ENCODE measurements at places on chromosomes 16 and 17. TPM values are rescaled to one million over a fixed set of nuclear protein-coding genes. Genes with fewer than 3 reads are reported as not detected.

DNA sequence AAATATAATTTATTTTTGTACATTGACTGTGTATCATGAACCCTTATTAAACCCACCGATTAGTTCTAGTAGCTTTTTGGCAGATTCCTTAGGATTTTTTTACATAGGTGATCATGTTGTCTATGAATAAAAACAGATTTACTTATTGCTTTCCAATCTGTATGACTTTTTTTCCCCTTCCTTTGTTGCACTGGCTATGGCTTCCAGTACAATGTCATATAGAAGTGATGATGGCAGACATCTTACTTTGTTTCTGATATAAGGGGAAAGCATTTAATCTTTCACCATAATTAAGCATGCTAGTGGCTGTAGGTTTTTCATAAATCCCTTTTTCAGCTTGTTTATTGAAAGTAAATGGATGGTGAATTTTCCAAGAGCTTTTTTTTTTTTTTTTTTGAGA is 28.9 kb upstream of the NACA2 start:
- no peak for DNase-seq

- no peak for DNase-seq
These were observed 582.7 kb upstream of the PSMD7 start for GRCh38 chr16:73713778-73714495.

GRCh38 chr16:79274264-79274663 is 326.3 kb downstream of the MAF start:
- DNase-seq: no peak

HLF gene
- not detected for polyA plus RNA-seq

DNA sequence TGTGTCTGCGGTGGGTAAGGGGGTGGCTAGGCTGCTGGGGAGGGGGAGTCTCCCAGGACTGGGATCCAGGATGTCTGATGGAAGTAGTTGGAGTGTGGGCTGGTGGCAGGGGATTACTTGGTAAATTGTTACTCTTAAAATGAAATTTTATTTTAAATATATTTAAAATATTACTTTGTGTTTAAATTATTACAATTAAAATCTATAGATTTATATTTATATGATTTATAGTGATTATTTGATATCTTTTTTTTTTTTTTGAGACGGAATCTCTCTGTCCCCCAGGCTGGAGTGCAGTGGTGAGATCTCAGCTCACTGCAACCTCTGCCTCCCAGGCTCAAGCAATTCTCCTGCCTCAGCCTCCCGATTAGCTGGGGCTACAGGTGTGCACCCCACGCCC is 18.6 kb downstream of the CPNE2 start:
- DNase-seq: no peak

- DNase-seq: no peak
These were observed 7.1 kb upstream of the ASGR1 start for GRCh38 chr17:7186241-7186640.

All from naive thymus-derived CD8-positive, alpha-beta T cell (primary cell).